NCI-H345 (cell line): ENCODE measurements at places on chromosomes 2 and 18.
A peak's percentile ranks its signal among the peaks of the same experiment; 100 is the strongest.

DNA sequence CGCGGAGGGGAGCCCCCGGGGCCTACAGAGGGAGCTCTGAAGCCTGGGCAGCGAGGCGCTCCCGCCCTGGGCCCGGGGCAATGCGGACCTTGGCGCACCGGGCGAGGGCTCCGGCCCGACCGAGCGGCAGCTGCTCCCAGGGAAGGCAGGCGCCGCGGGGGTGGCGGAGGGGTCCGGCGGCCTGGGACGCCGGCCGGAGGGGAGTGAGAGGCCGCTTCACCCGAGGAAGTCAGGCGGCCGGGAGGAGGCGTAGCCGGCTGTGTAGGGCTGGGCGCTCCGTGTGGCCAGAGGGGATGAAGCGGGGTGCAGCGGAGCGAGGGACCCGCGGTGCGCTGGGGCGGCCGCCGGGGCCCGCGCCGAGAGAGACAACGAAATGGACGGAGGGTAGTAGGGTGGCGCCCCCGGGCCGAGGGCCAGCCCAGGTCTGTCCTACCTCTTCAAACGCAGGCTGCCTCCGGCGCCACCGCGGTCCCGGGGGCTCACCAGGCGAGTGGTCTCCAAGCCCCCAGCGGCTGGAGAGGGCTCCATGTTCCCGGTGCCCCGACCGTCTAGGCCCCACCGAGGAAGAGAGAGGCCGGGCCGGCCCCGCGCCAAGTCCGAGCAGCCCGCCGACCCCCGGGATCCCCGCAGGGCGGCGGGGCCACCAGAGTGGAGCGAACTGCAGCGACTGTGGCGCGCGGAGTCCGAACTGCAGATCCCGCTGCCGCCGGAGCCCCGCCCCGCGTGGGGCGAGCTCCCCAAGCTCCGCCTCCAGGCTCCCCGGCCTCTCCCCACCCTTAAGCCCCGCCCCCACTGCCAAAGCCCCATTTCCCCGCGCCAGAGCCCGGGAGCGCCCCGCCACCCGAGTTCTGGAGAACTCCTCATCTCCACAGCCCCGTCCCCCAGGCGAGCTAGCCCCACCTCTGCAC lies at the start of gene SLC30A3:
Gene SLC30A3 (minus strand): TSS at position 669 of the 908 bp plus-strand sequence. CDS start 141 bp downstream, at position 528.
- peak; percentile 50 for DNase-seq

GRCh38 chr18:63319383-63320122 lies at the start of gene BCL2:
Gene BCL2 (minus strand): TSS chr18:63319769.
- DNase-seq: peak; percentile 59

DNA sequence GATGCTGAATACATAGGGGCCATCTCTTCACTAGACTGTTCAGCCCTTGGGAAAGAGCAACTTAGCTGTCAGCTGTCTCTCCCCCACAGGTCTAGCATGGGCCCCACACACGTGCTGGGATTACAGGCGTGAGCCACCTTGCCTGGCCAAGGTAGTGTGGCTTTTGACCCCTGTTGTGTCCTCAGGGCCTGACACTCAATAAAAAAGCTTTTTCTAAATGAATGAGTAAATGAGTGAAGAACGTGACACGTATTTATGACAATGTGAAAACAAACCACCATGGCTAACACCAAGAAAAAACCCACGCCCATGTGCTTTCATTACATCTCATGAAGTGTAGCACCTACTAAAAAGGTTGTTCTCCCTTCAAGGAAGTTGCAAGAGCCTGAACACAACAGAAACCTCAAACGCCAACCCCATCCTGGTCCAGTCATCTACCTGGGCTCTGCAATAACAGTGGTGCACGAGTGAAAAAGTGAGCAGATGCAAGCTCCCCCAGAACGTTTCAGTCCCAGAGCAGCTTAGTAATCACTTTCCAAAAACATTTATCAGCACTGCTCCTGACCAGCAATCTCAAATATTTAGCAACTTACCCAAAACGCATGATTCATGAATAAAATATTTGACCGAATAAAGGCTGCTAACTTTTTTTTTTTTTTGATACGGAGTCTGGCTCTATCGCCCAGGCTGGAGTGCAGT lies 3.4 kb downstream of the WDFY1 start:
- no peak for DNase-seq

DNA sequence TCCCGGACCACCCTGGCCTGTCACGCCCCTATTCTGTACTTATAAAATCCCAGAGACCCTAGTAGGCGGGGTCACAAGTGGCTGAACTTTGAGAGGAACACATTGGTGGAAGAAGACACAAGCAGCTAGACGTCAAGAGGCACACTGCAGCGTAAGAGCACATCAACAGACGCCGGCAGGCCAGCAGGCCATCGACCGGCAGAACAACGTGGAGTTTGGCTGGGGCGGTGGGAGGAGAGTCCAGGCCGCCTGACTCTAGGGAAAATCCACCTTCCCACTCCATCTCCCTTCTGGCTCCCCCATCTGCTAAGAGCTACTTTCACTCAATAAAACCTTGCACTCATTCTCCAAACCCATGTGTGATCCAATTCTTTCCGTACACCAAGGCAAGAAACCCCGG lies 601.8 kb upstream of the CDH2 start:
- no peak for DNase-seq

GRCh38 chr2:206527153-206527552 lies 83.8 kb downstream of the ADAM23 start:
- DNase-seq: no peak

GRCh38 chr2:226117510-226118065 lies 682.0 kb downstream of the IRS1 start:
- no peak for DNase-seq

DNA sequence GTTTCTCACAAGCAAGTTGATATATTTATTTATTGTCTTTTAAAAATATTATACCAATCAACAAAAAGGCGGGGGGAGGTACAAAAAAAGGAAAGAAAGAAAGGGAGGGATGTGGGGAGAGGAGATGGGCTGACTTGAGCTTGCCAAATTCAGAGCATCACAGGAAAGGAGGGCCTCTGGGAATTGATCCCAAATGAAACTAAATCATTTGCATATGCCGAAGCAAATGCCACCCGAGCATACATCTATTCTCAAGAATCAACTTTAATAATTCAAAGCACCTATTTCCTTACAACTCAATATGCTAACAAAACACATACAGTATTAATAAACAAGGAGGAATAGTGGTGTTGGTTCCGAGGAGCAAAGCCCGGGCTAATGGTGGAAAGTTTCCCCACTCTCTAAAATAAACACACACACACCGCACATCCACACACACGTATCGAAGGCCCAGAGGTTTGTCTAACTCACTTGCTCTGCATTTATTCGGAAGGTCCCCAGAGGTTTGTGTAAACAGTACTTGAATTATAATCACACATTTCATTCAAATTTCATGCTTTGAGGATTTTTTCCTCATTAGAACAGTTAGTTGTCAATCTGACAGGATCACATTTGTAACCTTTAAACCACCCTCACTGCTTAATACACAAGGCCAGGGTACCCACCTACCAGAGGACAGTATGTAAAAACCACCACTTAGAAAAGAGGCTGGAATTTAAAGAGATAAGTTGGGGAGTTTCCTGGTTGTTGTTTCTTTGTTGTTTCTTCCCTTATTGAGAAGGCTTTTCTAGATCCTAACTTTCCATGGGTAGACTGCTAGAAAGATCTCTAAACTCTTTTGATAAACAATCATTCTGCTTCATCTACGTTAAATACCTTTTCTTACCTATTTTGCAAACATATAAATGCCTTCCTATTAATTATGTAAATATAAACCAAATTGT lies 264.7 kb downstream of the TCF4 start:
- no peak for DNase-seq

GRCh38 chr2:70932631-70933230 lies 3.0 kb upstream of the ATP6V1B1 start:
- DNase-seq: no peak

DNA sequence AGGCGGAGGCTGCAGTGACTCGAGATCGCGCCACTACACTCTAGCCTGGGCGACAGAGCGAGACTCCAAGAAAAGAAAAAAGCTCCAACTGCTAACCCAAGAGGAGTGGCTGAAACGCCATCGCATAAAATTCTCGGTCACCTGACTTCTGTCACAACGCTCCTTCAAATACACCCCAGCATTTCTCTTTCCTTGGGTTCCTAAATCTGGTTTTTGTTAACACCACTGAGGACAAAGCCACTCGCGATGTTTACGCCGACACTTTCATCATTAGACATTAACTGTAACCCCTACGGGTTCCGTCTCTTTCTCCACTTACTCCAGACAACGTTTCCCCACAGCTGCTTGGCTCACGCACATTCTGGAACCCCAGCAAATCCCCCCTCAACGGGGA lies 679 bp downstream of the CLK1 start:
- peak; percentile 36 for DNase-seq

GRCh38 chr2:24919506-24920097 lies 435 bp downstream of the ADCY3 start:
- peak; percentile 64 for DNase-seq

DNA sequence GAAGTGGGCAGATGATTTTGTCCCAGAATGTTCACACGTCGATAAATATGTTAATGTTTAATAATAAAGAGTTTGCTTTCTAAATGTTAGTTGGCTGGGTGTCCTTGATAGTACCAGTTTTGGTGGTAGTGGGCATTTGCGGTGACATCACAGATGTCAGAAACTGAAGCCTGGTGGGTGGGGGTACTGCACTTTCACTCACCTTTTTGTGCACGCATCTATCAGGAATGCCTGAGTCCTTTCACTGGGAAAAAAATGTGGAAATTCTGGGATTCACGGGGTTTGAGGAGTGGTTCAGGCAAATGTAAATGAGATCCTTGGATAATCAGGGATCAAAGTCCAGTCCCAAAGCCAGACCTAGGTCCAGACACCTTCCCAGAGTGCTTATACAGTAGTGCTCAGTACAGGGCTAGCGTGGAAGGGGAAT lies 3.2 kb downstream of the EPAS1 start:
- no peak for DNase-seq

- DNase-seq: peak; percentile 97
Observed at GRCh38 chr2:20198001-20198400, 26.9 kb downstream of the SDC1 start.

- DNase-seq: no peak
Observed at GRCh38 chr18:43893001-43893637, 615.8 kb upstream of the SYT4 start.

GRCh38 chr2:113278742-113279139 lies at the start of gene PAX8:
Gene PAX8 (minus strand): TSS chr2:113278921. CDS start chr2:113278394, 527 bp downstream.
- no peak for DNase-seq

DNA sequence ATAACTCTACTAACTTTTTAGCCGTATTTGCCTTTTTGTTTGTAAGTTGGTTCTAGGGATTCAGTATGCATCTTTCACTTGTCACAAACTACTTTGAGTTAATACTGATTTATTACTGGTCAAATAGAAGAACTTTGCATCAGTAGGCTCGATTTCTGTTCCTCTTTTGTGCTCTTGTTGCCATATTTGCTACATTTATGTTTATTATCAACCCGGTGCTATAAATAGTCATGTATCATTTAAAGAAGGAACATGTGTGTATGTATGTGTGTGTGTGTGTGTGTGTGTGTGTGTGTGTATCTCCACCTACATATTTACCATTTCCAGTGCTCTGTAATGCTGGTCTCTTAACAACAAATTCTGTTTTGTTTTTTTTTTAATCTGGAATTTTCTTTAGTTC lies 79.6 kb upstream of the B3GNT7 start:
- no peak for DNase-seq

- DNase-seq: no peak
Observed at GRCh38 chr2:30293303-30293921, 62.1 kb downstream of the LBH start.

DNA sequence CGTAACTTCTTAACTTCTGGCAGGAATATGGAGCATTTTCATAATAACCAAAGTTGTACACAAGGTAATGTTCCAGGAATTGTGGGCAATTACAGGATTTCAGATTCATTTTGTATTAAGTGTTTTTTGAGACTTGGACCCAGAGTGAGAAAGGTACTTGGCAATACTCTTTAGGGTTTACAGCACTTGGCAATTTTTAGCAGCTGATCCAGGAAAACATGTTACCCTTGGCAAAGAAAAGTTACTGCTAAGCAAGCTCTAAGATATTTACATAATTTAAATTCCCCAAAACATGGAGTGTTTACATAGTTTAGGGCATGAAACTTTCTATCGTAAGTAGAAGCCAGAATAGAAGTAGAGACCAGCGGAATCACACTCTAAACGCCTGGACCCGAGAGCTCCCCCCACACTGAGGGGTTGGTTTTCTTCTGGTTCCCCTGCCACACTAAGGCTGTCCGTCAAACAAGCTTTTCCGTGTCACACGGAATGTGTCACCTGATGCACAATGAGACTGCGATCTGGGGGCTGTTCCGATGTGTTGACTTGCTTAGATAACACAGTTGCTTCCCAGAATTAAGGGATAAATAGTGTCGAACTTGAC lies 177.1 kb downstream of the PTGR3 start:
- no peak for DNase-seq

DNA sequence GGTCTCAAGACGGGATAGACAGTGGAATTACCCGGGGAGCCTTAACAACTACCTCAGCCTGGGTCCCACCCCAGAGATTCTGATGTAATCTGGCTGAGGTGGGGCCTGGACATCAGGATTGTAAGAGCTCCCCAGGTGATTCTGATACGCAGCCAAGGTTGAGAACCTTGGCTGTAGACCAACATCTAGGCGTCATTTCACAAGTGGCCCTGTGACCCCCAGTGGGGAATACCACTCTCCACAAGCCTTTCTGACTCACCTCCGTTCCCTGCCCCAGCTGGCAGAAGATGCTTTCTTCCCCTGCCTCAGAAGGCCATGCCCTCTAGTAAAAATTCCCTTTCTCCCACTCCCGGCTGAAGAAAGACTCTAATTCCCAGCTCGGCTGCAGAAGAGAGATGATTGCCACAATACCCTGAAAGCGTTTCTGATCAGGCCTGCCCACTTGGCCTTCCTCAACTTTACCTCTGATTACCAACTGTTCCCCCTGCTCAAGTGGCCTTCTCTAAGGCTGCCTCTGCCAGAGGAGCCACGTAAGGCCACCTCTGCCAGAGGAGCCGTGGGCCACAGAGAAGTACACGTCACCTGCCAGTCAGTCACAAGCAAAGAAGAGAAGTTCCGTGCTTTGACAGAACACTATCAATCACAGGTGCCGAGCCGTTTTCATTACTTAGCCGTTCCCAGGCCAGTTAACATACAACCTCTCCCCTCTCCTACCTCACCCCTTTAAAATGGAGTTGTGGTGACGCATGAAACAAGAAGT lies 116.8 kb upstream of the PKDCC start:
- DNase-seq: no peak

- DNase-seq: no peak
Observed at GRCh38 chr18:31549416-31549815, 42.3 kb upstream of the TTR start.

DNA sequence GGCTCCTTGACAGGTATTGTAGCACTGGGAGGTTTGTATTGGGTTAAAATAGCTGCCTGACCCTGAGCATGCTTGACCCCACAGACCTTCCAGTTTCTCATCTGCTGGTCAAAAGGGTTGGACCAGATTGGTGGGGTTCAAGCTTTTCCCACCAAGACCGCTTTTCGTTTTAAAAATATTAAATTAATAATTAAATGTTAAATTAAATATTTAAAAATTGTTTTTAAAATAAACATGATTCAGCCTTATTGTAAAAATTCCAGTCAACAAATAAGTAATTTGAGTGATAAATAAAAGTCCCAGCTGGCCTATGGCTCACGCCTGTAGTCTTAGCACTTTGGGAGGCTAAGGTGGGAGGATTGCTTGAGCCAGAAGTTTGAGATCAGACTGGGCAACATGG lies 36.6 kb upstream of the MCFD2 start:
- DNase-seq: no peak
